ENCODE measurements at places on chromosomes 5 and 9.
A peak's percentile ranks its signal among the peaks of the same experiment; 100 is the strongest.

GRCh38 chr5:73631500-73631899 lies 5.5 kb downstream of the ARHGEF28 start:
- no peak for DNase-seq

GRCh38 chr5:124702525-124702924 lies 43.9 kb downstream of the ZNF608 start:
- no peak for DNase-seq

DNA sequence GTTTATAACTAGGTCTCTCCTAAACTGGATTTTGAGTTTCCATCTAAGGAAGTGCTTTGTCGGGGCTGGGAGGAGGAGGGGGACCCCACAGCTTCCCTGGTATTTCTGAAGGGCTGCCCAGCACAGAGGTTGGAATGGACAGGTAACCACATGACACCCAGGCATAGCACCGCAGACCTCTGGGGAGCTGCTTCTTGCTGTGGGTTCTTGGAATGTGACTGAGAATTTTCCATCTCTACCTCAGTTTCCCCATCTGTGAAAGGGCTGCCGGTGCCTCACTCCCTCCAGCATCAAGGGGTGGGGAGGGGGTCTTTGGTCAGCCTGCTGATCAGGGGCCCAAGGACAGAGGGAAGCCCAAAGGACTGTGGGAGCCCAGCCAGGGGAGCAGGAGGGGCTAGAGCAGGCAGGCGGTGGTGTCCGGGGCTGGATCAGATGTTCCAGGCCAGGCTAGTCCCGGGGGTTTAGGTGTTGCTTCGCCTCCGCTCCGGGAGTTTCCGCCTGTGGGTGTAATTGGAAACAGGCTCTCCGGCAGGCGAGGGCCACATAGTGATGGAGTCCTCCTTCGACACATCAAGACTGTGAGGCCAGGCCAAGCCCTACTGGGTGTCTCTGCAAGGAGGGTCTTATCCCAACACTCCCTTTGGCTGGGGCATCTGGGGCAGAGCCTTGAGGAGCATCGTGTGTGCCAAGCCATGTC lies 3.3 kb downstream of the OLFML2A start:
- DNase-seq: no peak

GRCh38 chr5:172435362-172436077 lies 18.8 kb downstream of the SH3PXD2B start:
- no peak for DNase-seq

GRCh38 chr5:177453852-177454396 lies 7.3 kb downstream of the PRR7 start:
- no peak for DNase-seq

- DNase-seq: no peak
These were observed 12.0 kb downstream of the ENHO start for GRCh38 chr9:34510497-34511468.

DNA sequence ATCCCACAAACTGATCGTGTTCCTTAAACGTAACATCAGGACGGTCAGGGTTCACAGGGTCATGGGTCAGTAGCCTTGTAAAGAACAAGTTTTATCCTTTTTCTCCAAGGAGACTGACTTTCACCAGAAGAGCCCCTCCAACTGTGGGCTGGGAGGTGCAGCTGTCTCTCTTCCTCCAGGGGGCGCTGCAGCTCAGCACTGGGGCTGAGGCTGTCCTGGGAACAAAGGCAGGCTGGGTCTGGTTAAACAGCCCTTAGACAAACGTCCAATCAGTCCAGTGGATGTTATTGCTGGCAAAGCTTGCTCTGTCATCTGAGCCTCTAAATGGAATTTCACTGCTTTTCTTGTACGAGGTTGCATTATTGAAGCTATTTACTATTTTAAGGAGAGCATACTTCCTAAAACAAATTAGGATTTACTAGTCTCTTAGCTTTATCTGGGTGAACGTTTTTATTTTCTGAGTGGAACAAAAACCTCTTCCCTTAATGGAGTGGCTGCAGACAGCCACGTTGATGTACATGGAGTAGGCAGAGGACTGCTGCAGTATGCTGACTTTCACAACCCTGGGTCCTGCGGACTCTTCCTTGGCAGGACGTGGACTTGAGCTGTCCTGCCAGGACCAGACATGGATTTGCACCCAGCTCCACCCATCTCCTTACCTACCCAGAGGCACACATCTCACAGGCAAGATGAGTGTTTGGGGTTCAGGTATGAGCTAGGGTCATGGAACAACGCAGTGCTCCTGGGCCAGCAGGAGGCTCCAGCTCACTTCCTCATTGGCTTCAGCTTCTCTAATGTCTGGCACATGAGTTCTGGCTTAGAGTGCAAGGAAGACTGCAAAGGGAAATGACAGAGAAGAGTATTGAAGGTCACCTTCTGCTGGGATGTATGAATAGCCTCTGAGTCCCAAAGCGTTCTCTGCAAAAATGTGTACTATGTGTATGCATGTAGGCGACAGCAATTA lies 7.8 kb downstream of the EXOSC2 start:
- peak; percentile 55 for DNase-seq

DNA sequence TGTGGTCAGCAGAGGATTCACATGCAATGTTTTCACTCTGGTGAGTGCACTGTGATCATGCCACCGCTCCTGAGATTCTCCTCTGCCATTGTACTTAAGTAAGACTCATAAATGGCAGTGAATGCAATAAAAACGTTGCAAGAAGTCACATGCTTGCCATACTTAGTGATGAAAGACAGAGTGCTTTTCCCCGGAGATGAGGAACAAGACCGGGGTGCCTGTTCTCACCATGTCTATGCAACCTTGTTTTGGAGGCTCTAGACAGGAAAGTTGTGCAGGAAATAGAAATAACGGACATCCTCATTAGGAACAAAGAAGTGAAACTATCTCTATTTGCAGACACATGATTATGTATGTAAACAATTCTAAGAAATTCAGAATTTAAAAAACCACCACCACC lies 84.7 kb upstream of the IRX2 start:
- no peak for DNase-seq

- no peak for DNase-seq
These were observed 99.9 kb upstream of the TLE4 start for GRCh38 chr9:79471580-79472543.

GRCh38 chr9:120742951-120743416 lies 28.7 kb upstream of the MEGF9 start:
- DNase-seq: no peak

- DNase-seq: no peak
These were observed 749 bp downstream of the SOWAHA start for GRCh38 chr5:132813599-132814502.

DNA sequence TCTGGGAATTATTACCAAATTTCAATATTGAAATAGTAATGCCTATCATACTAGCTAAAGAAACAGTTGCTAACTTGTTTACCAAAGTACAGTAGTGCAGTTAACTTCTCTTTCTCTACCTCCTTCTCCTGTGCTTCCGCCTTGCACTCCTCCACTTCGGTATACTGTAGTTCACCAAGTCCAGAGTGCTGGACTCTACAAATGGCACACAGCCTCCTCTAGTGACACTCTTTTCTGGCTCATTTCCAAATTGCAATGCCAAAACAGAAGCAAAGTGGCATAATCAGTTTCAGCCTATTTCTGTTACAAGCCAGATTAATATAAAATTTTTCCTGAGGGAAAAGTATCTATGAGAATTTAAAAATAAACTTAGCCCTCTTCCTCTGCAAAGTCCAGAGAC lies 86.0 kb upstream of the RASGRF2 start:
- no peak for DNase-seq

GRCh38 chr5:91638010-91638409 lies 254.9 kb upstream of the ARRDC3 start:
- DNase-seq: no peak

- no peak for DNase-seq
These were observed 546.5 kb downstream of the PDE4D start for GRCh38 chr5:59346982-59347381.

DNA sequence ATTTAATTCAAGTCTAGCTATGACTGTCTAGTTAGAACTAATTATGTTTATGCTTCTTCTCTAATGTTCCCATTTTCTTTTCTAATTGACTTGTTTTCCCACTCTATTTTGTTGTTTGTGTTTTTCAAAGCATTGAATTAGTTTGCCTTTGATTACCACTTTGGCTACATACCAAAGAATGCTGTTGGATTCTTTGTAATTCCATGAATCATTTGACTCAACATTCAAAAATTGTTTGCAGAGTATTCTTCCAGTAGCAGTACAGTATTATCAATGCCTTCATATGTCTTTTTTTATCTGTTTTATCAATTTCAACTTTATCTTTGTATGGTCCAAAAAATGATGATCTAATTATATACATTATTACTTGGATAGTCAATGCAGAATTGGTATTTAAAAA lies 288.7 kb downstream of the RFX3 start:
- no peak for DNase-seq

GRCh38 chr5:140398379-140398811 lies 3.2 kb upstream of the ANKHD1 start:
- DNase-seq: no peak
